C1 segment of cervical spinal cord (tissue), 14 donors: ENCODE measurements at places on chromosomes 12 and 14.

GRCh38 chr12:2414810-2415567, 362.2 kb downstream of the CACNA1C start:
- DNase-seq = no peak

- DNase-seq = no peak
Measured at GRCh38 chr14:89143595-89143994, 273.4 kb downstream of the FOXN3 start.

DNA sequence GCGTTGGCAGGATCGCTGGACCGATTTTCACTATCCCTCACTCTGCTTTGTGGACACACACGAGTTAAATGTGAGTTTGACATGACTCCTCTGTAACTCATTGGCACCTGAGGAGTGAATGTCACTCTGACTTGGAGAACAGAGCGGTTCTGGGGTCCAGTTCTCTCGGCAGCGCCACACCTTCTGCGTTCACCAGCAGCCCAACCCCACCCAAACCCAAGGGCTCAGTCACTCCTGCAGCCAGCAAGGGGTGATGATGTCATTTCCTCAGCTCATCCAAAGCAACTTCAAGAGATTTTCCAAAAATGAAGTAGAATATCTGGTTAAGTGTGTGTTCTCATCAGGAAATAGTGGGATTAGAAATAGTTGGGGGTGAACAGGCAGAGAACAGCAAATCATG, 36.3 kb downstream of the ADGRD1 start:
- DNase-seq = no peak

GRCh38 chr14:85243321-85243720, 286.6 kb upstream of the FLRT2 start:
- DNase-seq = no peak

GRCh38 chr12:54140588-54141388, 48.0 kb downstream of the SMUG1 start:
- DNase-seq = no peak

DNA sequence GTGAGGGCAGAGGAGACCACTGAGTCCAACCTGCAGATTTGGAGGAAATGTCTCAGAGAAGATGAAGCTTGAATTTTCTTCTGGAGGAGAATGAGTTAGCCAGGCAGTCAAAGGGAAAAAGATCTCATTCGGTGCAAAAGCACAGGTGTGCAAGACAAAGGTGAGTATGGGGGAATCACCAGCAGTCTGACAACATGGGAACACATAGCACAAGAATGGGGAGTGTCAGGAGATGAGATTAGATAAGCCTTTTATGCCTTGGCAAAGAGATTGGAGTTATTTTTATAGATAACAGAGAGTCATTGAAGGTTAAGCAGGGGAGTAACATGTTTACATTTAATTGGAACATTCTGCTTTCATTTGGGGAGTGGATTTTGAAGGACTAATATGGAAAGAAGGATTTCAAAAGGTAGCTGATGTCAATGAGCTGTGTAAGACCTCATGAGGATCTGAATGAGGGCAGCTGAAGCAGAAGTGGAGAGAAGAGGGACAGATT, 171.3 kb upstream of the NTF3 start:
- no peak for DNase-seq

GRCh38 chr12:11755302-11755930, 105.9 kb downstream of the ETV6 start:
- no peak for DNase-seq

GRCh38 chr12:43210485-43211192, 341.4 kb downstream of the ADAMTS20 start:
- no peak for DNase-seq

DNA sequence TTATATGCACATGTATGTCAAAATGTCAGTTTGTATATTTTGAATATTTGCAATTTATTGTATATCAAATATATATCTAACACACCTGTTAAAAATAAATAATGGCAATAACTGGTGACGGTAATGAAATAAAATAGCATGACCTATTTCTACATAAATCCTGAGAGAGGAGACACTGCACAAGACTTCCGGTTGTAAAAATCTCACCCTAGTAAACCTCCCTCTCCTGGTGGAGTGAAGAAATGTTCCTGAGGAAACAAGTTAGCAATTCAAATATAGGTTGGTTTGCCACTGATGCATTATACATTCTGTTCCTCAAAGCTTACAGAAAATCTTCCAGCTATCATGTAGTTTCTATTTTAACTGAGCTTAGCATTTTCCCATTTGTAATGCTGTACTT, 166.1 kb upstream of the SYT10 start:
- no peak for DNase-seq

GRCh38 chr14:50920482-50921230, 23.6 kb downstream of the PYGL start:
- DNase-seq = no peak

DNA sequence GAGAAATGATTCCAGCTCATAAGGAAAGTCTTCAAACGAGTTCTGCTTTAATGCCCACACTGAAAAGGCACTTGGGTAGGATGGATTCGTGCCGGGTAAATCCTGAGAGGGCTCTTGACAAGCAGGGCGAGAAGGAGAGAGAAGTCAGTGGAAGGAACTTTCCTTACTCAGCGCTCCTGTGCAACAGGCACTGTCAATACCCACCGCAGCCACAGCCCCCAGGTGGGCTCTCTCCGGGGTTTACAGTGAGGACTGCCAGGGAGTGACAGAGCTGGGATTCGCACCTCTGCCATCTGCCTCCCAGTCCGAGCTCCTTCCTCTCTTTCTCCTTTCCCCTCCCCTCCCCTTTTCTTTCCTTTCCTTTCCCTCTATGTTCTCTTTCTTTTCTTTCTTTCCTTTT, 118.7 kb downstream of the BEGAIN start:
- DNase-seq = no peak

DNA sequence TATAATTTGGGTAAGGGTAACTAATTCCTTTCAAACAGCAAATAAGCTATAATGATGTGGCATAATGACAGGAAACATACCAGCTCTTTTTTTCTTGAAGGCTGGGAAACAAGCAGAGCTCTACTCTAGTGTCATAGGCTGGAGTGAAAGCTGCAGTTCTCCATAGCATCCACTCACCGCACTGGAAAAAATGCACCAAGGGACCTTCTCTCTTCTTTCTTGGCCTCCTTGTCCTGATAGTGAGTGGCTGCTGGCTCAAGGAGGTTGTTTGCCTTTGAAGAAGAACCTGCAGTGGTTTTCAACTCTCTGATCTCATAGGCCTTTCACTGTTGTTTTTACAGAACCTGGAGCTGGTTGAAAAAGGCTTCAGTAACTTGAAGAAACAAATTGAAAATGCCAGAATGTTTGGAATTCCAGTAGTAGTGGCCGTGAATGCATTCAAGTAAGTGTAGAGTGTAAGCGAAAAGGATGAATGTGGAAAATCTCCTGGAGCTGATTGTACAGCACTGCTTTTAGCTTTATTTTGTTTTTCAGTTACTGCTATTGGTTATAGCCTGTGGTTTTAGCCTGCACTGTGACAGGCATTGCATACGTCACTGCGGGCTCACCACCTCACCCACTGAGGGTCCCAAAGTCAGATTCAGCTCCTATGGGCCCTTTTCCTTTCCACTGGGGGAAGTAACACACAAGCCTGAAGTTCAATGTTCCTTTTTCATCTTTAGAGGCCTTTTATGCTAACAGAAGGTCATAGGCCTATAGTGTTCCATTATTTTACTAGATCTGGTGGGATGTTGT, 17.2 kb upstream of the AKAP5 start:
- DNase-seq = no peak

DNA sequence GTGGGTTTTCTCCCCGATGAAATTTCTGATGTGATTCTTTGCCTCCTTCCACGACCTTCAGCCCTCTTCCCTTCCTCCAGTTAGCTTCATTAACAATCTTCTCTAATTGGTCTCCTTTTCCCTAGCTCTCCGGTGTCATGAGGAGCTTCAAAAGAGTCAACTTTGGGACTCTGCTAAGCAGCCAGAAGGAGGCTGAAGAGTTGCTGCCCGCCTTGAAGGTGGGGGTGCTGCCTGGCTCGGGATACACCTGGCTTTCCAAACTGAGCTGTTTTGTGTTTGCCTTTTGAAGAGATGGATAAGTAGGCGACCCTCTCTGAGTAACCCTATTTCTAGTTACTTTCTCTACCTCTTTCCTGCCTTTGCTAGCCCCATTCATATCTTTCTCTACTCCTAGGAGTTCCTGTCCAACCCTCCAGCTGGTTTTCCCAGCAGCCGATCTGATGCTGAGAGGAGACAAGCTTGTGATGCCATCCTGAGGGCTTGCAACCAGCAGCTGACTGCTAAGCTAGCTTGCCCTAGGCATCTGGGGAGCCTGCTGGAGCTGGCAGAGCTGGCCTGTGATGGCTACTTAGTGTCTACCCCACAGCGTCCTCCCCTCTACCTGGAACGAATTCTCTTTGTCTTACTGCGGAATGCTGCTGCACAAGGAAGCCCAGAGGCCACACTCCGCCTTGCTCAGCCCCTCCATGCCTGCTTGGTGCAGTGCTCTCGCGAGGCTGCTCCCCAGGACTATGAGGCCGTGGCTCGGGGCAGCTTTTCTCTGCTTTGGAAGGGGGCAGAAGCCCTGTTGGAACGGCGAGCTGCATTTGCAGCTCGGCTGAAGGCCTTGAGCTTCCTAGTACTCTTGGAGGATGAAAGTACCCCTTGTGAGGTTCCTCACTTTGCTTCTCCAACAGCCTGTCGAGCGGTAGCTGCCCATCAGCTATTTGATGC, 797 bp downstream of the ESPL1 start:
- no peak for DNase-seq

DNA sequence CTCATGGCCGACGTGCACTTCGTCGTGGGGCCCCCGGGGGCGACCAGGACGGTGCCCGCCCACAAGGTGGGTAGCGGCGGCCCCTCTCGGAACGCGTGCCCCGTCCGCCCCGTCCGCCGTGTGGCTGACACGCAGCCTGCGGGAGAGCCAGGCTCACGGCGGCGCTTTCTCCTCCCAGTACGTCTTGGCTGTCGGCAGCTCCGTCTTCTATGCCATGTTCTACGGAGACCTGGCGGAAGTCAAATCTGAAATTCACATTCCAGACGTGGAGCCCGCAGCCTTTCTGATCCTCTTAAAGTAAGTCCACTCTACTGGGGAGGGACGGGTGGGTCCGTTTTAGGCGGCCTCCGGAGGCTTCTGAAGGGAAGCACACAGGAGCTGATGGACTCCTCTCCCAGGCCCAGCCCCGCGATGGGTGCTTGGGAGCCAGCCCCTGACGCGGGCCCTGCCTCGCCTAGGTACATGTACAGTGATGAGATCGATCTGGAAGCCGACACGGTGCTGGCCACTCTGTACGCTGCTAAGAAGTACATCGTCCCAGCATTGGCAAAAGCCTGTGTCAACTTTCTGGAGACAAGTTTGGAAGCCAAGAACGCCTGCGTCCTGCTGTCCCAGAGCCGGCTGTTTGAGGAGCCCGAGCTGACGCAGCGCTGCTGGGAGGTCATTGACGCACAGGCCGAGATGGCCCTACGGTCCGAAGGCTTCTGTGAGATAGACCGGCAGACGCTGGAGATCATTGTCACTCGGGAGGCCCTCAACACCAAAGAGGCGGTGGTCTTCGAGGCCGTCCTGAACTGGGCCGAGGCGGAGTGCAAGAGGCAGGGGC, 1.1 kb downstream of the BTBD6 start:
- no peak for DNase-seq
